ENCODE measurements at places on chromosomes 4 and X.

DNA sequence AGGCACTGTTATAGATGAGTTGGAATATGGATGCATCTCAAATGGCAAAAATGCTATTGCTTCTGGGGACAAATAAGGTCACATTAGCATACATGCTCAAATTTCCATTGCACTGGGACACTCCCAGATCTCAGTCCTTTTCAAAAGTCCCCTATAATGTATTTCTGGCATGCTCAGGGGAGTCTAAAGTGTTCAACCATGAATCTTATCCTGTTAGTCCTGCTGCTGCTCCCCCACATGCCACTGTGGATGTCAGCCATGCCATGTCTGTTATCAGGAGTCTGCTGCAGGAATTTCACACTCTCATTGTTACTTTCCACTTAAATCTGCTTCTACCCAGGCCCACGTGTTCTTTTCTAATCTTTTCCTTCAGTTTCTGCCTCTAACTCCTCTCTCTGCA is 1000.6 kb downstream of the CCSER1 start:
- no peak for DNase-seq

DNA sequence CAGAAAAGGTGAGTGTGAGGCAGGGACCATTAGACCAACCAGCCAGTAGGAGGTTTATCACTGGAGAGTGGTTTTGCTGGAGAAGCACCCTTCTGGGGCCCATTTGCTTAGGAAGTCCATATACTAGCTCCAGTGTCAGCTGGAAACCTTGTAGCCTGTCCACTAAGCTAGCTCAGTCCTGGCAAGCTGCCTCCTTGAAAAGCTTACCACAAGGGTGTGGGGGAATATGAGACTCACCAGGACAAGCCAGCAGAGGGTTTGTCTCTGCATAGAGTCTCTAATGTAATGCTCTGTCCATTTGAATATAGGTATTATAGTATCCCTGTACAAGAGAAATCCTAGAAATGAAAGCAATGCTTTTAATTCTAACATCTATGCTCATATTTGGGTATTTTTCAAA is 86.3 kb downstream of the FBXL5 start:
- no peak for DNase-seq

DNA sequence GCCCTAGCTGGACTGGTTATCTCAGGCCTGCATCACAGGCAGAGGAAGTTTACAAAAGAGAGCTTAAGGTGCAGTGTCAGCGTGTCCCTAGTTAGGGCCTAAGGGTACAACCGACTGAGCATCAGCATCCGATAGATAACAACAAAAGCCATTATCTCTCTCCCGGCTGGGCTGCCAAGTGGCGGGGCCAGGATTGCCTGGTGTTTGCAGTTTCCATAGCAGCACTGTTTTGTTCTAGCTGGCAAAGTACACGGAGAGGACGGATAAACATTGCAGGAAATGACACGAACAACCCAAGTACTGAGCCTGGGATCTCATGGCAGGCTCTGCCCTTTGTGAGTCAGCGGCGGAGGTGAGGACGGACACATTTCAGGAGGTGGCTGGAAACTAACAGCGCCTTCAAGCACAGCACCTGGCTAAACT is 104.7 kb upstream of the NOCT start:
- peak; percentile 34 for DNase-seq

DNA sequence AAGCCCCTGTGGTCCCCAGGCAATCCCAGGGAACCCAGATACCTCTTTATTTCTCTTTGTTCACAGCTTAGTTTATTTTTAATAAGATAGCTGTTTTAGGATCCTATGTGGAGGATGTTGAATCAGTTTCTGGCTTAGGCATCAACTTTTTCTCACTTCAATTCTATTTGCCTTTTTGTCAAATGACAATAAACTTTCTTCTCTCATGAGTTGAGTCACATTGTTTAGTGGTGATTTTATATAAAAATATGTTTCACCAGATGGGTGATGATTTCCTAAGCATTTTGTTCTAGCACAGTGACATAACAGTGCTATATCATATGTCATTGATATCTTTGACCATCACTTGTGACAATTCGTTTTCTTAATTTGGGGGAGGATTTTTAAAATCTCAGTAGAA is 198.1 kb upstream of the PUDP start:
- no peak for DNase-seq

GRCh38 chr4:55730280-55730931 is 89.2 kb upstream of the EXOC1L start:
- DNase-seq: no peak

- DNase-seq: no peak
Measured at GRCh38 chr4:31234494-31234893, 514.3 kb downstream of the PCDH7 start.

DNA sequence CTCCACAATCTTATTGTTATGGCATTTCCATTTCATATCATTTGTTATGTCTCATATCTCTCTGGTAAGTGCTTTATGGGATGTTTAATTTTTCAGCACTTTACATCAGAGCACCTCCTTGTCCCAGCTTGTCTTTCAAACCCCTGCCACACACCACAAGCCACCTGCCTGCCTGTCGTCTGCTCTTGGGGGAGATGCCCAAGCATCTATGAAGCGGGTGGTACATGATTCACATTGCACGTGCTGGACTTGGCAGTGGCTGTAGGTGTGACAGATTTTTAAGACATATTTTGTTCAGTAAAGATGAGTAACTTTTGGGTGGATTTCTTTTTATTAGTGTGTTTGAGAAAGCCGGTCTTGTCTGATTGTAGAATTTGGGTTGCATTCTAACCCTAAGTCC is 14.2 kb upstream of the SPATA4 start:
- DNase-seq: no peak

- no peak for DNase-seq
Measured at GRCh38 chr4:174657472-174657871, 135.2 kb upstream of the HPGD start.

GRCh38 chrX:122546269-122546668 is 637.8 kb upstream of the GRIA3 start:
- DNase-seq: no peak

GRCh38 chr4:5908876-5909427 is 16.1 kb upstream of the CRMP1 start:
- DNase-seq: no peak

DNA sequence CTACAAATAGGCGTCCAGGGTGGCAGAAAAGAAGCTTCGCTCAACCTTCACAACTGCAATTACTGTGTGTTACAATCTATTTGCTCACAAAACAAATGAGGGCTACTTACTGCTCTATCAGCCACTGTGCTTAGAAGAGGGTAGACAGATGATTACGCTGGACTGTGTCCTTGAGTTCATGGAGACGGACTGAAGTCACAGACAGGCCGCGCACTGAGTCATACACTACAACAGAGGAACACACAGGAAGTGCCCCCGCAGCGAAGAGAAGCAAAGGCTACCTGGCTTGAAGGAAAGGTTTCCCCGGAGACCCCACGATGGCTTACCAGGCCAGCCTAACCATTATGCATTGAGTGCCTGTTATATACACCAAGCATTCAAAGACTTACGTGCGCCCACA is 25.6 kb downstream of the FAT1 start:
- DNase-seq: no peak

DNA sequence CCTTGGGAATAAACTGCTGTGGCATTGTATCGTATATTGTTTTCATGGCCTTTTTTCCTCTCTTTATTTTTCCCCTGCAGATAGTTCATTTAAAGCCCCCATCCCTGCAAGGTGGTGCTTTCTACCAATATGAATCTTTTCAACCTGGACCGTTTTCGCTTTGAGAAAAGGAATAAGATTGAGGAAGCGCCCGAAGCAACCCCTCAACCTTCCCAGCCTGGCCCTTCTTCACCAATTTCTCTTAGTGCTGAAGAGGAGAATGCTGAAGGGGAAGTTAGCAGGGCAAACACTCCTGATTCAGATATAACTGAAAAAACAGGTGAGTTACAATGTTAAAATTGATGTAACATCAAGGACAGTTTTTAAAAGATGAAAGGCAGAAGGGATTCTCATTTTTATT is 601 bp downstream of the SMARCAD1 start:
- no peak for DNase-seq

GRCh38 chrX:120244735-120245498 is 5.7 kb upstream of the ZBTB33 start:
- DNase-seq: no peak

- DNase-seq: peak; percentile 66
Measured at GRCh38 chr4:140427106-140427918, at the start of gene CLGN. Gene CLGN, minus strand, starts transcription at chr4:140427648. Its CDS starts 14,570 bp downstream, at chr4:140413078.

DNA sequence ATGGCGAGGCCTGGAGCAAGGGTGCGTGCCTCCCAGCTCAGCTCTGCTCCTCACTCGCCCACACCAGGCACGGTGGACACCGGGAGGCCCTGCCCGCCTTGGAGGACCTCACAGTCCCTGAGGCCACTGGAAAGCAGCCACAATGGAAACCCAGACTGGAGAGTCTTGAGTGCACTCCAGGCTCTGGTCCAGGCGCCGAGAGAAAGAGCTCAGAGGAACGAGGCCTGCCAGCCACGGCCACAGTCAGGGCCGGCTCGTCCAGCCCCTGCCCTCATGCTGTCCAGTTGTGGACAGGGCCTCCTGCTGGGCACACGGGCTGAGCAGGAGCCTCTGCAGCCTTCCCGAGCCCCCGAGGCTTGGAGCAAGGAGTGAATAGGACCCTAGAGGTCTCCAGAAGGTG is 53.3 kb upstream of the GRPEL1 start:
- DNase-seq: no peak

- no peak for DNase-seq
Measured at GRCh38 chr4:51960486-51960885, 59.7 kb downstream of the LRRC66 start.

- DNase-seq: no peak
Measured at GRCh38 chrX:31272472-31272775, 200.6 kb upstream of the FTHL17 start.

DNA sequence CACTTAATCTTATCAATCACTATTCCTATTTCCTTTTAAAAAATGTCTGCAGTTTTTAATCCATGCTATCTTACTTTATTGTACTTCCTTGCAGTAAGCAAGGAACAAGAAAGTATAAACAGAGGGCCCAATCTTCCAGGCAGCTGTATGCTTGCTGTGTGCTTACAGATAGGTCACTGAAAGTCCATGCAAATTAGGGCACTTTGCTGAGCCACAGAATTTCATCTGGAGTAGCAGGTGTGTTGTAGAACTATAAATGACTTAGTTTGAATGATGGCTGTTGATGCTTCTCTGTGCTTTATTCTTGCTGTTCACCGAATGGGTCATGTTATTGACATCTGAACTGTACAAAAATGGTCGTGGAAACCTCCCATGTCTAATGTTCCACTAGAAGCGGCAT is 154.6 kb downstream of the ATOH1 start:
- DNase-seq: no peak

DNA sequence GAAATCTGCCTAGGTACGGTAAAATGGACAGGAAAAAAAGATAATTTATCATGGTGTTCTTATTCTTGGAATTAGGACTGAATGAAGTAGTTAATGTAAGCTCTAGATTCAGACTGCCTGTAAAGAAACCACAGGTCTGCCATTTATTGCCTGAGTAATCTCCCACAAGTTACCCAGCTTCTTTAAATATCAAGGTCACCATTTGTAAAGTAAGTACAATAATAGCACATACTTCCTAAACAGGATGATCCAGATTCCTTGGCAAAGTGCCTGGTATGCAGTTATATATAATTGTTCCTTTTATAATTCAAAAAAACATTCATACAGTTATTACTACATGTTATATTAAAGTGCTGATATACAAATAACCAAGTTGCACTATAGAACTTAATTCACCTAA is 368.6 kb downstream of the HNRNPD start:
- DNase-seq: no peak

DNA sequence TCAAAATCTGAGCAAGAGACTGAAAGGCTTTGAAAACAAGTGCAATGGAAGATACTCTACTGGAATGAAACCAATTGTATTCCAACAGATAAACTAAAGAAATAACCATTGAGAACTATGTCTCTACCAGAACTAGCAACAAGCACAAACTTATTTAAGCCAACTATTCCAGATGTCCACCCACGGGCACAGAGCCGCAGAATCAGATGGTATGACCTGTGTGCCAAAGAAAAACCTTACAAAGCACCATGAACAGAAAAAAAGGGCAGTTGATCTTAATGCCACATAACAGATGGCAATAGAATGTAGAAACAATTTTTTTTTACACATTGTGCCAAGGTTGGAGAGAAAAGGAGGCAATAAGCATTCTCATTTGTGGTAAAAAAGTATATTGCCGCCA is 269.3 kb upstream of the ADGRL3 start:
- DNase-seq: no peak

DNA sequence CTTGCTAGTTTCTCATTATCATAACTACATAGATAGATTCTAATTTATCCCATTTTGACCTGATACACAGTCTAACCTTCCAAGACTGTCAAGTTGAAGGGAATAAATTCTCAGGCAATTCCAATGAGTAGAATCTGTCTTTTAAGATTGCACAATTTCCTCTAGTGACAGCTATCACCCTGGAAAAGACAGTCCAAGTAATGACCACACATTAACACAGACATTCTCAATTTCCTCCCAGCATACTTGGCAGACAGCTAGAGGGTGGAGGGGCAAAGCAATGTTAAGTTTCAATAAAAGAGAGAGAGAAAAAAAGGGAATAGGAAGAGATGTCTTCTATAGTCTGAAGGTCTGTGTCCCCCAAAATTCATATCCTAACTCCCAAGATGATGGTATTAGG is 234.7 kb downstream of the LDB2 start:
- DNase-seq: no peak

- no peak for DNase-seq
Measured at GRCh38 chr4:146285037-146285436, 70.7 kb downstream of the REELD1 start.

DNA sequence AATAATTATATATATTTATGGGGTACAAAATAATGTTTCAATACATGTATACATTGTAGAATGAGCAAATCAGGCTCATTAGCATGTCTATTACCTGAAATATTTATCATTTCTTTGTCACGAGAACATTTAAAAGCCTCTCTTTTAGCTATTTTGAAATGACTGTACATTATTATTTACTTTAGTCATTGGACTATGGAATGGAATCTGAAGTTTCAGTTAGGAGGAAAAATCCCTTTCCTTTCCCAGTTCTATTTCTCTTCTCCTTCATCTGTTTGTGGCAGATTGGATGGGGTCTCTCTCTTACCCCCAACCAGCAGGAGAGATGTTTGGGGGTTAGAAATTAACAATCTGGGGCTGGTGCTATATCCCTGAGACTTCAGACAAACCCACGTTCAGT is 292.5 kb upstream of the SFRP2 start:
- DNase-seq: no peak

DNA sequence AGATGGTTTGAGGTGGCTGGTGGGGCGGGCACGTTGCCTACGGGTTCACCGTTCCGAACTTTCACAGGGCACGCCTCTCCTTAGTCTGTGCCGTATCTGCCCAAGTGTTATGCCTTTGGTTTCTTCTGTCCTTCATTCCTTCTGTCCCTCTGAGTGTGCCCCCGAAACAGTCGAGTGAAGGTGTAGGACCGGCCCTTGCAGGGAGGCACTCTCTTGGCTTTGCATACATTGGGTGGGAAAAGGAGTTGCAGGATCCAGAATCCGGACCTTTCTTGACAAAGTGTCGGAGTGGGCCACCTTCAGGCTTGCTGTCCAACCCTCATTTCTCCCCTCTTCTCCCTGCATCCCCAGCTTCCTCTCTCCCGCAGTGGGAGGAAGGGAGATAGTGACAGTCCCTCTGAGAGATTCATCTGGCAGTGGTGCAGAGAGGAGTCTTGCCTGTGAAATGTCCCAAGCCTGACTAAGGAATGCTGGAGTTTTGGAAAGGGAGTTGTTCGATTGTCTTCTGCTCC is 569 bp downstream of the ARFIP1 start:
- DNase-seq: no peak
